ENCODE measurements at places on chromosomes 7 and 10.
A peak's percentile ranks its signal among the peaks of the same experiment; 100 is the strongest.

- DNase-seq = no peak
Measured at GRCh38 chr7:17153536-17153935, 144.9 kb upstream of the AHR start.

GRCh38 chr10:71623098-71623985 lies 96.2 kb downstream of the C10orf105 start:
- DNase-seq = no peak

DNA sequence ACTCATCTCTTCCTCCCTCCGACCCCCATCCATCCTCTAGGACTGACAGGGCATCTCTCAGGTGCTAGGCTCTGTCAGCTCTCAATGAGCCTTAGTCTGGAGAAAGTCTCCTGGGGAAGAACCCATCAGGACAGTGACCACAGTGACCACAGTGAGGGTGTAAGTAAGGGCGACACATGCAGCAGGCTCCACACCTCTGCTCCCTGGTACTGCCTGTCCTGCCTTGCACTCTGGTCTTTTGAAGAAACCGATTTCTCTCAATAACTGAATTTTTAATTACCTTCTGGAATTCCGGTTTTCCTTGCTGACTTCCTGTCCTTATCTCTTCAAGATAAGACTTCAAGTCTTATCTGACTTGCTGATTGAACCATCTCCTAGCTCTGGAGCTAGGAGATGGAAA lies 190.2 kb downstream of the ACTR3B start:
- DNase-seq = no peak

- DNase-seq = no peak
Measured at GRCh38 chr7:11182736-11183135, 209.1 kb downstream of the PHF14 start.

GRCh38 chr7:137992550-137993394 lies 9.1 kb downstream of the CREB3L2 start:
- peak; percentile 97 for DNase-seq

GRCh38 chr10:86960003-86960862 lies 1.8 kb downstream of the SNCG start:
- DNase-seq = no peak

GRCh38 chr10:7408291-7409044 lies 2.4 kb downstream of the SFMBT2 start:
- no peak for DNase-seq

DNA sequence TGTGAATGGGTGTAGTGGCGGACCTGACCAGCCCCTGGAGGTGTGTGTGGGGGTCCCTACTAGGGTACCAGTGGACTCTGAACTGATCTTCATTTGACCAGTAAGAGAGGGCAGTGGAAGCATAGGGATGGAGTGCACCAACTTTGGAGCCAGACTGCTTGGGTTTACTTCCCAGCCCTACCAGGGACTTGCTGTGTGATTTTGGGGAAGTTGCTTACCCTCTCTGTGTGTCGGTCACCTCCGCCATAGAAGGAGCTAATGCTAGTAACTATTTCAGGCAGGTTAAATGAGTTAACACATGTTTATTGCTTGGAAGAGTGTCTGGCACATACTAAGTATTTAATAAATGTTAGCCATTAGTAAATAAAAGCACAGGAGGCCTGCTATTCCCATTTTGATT lies 6.6 kb downstream of the ADCYAP1R1 start:
- DNase-seq = no peak

GRCh38 chr10:118332948-118333710 lies 9.0 kb downstream of the FAM204A start:
- DNase-seq = no peak

GRCh38 chr10:116752969-116753665 lies 10.8 kb upstream of the HSPA12A start:
- DNase-seq = no peak

DNA sequence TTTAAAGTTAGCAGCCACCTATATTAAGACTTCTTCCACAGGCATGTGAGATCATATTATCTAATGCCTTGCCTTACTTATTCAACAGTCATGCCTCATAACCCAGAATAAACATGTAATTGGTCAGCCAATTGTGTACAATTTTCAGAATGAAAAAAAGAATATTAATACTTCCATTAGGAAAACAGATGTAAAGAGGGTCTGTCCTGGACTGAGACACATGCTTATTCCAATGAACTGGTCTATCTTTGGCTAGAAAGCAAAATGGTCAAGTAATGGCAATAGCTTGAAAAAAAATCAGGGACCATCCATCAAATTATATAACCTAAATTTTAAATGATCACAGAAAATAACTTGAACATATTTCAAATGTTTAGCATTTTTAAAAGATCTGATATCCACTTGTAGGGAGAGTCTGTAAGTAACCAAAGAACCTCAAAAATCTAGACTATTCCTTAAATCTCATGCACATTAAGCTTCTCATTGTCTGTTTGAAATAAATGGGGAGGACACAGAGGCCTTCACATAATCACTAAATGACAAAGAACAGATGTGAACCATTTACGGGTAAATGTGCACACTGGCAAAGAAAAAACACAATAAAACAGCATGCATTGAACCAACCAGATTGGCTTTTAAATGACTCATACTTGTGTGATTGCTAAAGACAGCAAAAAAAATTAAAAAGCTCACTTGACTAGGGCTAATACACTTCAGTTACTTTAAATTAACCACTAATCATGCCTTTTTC lies 568.8 kb upstream of the PCDH15 start:
- DNase-seq = peak; percentile 69

- DNase-seq = no peak
Measured at GRCh38 chr10:87928996-87929395, 65.6 kb downstream of the PTEN start.

DNA sequence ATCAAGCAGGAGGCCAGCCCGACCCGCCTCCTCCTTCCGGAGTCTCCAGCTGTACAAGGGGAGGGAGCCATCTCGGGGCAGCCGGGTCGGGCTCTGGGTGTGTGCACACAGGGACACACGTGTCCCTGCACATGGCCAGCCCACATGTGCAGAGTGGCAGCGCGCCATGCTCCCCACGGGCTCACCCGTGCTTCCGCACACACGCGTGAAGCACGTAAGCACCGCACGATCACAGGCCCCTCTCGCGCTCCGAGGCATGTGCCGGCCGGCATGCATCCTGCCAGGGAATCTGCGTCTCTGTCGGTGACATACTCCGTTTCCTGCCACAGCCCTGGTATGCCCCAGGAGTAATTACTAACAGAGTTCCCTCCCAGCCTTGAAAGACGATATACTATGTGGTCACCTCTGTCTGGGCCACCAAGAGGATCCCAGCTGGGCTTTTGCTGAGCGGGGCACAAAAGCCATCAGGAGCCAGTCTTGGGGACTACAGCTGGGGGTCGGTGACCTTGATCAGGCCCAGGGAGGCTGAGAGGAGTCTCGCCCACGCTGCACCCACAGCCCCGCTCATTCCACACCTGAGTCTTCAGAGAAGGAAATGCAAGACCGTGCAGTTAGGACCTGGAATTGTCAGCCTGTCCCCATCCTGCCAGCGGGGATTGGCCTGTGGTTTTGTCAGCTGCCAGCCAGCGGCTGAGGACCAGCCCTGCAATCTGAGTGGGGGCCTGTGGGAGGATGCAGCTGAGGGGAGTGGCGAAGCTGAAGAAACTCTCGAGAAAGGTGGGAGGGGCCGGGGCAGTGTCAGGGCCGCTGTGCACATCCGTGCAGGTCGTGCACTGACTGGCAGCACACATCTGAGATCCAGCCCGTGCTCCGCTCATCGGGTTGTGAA lies 11.0 kb upstream of the LFNG start:
- DNase-seq = peak; percentile 58

GRCh38 chr7:38070718-38071117 lies 107.3 kb upstream of the STARD3NL start:
- DNase-seq = peak; percentile 13
